H4 (cell line): ENCODE measurements at places on chromosomes 5 and 9. TPM values are rescaled to one million over a fixed set of nuclear protein-coding genes. Genes with fewer than 3 reads are reported as not detected.

- DNase-seq, result no peak
These were observed 430.8 kb downstream of the MTRR start for GRCh38 chr5:8299716-8300115.

- DNase-seq, result peak; percentile 86
These were observed 2.1 kb upstream of the ANXA1 start for GRCh38 chr9:73149371-73150067.

GRCh38 chr5:40436535-40437237 lies 243.0 kb upstream of the PTGER4 start:
- no peak for DNase-seq

DNA sequence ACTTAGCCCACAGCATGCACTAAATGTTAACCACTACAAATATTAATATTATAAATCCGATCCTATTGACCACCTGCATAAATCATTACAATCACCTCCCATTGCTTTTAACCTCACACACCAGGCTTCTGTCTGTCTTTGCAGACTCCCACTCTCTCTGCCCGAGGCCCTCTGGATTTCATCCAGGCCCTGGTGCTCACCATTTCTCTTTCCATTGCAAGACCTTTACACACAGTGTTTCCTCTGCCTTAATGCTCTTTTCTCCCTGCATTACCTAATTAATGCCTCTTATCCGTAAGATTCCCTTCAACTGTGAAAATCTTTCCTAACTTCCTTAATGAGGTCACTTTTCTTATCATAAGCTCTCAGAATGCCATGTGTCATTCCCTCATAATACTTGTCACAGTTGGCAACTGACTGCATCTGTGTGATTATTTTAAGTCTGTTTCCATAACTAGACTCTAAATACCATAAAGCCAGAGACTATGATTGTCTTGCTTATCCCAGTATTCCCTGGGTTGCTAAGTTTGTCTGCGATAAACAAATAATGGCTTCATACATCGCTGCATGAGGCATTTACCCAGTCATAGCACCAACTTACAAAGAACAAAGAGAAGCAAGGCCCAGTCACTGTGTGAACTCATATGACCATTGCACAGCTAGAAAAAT lies 155.1 kb downstream of the CCDC192 start:
- DNase-seq, result no peak

DNA sequence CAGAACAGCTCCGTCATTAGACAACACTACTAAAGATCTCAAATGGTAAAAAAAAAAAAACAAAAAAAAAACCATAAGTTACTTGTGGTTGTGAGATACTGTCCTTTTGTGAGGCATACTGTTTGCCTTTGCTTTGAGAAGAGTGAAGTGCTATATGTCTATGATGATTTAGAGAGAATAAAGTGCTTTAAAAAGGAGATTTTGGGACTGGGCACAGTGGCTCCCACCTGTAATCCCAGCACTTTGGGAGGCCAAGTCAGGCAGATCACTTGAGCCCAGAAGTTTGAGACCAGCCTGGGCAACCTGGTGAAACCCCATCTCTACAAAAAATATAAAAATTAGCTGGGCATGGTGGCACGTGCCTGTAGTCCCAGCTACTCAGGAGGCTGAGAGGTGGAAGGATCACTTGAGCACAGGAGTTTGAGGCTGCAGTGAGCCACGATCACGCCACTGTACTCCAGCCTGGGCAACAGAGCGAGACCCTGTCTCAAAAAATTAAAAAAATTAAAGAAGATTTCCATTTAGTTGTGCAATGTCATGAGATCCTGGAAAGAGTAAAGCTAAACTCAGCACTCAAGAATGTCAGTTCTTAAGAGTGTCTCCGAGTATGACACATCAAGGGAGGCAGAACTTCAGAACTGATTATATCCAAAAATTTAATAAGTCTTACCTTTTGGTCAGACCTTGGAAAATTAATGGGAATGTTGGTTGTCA lies 87.3 kb downstream of the PRDM6 start:
- DNase-seq, result no peak

DNA sequence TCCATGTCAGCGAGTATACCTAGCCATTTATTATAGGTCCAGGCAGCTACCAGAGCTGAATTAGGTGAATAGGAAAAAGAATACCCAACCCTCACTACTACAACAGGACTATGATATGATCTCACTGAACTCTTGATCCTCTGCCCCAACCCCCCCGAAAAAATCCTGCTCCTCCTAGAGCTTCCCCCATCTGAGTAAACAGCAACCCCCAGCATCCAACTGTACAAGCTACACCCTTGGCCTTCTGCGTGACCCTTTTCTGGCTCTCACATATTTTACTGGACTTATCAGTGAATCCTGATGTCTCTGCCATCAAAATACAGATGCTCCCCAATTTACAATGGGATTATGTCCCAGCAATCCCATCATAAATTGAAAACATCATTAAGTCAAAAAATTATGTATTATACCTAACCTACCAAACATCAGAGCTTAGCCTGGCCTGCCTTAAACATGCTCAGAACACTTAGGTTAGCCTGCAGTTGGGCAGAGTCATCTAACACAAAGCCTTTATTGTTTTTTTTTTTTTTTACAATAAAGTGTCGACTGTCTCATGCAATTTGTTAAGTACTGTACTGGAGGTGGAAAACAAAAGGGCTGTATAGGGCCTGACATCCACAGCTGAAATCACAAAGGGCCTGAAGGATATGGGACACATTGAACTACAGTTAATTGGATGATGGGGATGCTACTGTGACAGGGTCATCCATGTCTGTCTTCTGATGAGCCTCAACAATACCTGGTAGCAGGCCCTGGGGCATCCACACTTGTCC lies 128.9 kb upstream of the ERCC6L2 start:
- no peak for DNase-seq

Gene FTMT
- total RNA-seq, result not detected in 2 replicates

Gene COL23A1
- 0.08 TPM in 1 of 2 replicates, not detected in the other for total RNA-seq
